ENCODE measurements at places on chromosomes 3 and 15.

GRCh38 chr15:100097342-100098127, 244.2 kb downstream of the ADAMTS17 start:
- no peak for DNase-seq

- peak; percentile 45 for DNase-seq
These were observed 35.6 kb downstream of the DAPK2 start for GRCh38 chr15:64010719-64011118.

DNA sequence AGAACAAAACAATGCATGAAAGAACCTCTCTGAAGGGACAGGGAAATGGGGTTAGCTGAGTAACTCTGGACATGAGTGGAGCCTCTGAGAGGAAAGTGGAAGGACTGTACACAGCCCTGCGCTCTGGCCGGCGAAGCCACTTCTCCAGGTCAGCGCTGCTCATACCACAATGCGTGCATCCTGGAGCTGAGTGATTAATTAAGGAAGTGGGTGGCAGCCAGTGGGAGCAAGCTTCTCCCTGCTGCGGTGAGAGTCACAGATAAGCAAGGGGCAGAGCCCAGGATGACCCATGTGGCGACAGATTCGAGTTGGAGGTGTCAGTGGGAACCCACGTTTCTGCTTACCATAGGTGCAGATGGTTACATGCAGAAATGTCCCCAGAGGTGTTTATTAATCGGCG, 48.0 kb downstream of the KLF15 start:
- DNase-seq, result no peak

DNA sequence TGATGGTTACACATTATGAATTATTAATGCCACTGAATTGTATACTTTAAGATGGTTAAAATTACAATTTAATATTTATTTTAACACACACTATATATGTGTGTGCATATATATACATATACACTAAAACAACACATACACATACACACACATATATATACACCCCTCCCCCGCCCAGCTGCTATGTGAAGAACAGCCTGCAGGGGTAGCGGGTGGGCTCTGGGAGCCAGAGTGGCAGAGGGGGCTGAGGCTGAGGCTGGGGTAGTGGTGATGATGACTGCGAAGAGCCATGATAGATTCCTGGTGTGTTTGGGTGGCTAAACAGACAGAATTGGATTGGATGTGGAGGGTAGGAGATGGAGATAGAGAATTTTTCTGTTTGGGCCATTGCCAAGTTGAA, 39.4 kb upstream of the APEH start:
- DNase-seq, result no peak

DNA sequence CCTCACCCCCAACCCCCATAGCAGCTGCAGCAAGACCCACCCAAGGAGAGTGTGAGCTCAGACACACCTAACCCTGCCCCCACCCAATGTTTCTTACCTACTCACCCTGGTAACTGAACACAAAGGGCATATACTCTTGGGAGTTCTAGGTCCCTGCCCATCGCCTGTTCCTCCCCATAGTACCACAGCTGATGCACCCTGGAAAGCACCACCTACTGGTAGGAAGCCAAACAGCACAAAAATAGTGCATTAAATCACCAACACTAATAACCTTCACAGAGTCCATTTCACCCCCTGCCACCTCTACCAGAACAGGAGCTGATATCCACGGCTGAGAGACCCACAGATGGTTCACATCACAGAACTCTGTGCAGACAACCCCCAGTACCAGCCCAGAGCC, 245.2 kb downstream of the EFHB start:
- DNase-seq, result no peak

DNA sequence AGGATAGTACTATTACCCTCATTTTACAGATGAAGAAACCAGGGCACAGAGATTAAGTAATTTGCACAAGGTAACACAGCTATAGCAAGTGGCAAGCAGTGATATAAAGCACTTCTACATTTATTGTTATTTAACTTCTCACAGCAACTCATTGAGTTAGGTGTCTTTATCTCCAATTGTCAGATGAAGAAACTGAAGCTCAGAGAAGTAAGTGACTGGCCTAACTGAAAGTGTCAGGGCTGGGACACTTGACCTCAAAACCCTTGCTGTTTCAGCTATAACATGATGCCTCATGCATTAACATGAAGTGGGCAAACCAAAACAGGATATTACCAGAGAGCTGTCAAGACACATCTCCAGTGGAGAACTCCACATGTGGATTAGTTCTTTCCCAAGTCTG, 65.8 kb upstream of the LEKR1 start:
- DNase-seq, result no peak

- no peak for DNase-seq
These were observed 34.2 kb upstream of the SYN2 start for GRCh38 chr3:11969986-11970385.

DNA sequence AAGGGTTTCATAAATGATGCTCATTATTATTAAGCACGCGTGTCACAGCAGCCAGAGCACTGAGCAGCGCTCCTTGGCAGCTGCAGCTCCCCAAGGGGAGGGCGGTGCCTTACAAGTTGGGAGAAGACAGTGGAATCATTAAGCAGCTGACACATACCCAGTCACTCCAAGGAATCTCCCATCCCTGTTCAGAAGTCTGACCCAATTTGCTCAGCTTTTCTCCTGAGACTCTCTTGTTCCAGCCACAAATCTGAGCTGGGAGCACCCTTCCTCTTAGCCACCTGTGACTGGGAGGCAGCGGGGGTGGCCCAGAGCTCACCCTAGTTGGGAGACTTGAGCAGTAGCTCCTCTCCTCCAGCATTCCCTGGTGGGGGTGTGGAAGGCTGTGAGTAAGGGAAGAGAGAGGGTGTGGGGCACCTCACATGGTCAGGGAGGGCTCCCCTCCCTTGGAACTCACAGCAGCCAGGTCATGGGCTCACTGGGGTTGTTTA, 64.3 kb downstream of the DUT start:
- DNase-seq, result no peak

- DNase-seq, result no peak
These were observed 309.6 kb upstream of the TLE3 start for GRCh38 chr15:70407336-70407670.

- DNase-seq, result no peak
These were observed 28.6 kb upstream of the SH3BP5 start for GRCh38 chr3:15360788-15361493.

DNA sequence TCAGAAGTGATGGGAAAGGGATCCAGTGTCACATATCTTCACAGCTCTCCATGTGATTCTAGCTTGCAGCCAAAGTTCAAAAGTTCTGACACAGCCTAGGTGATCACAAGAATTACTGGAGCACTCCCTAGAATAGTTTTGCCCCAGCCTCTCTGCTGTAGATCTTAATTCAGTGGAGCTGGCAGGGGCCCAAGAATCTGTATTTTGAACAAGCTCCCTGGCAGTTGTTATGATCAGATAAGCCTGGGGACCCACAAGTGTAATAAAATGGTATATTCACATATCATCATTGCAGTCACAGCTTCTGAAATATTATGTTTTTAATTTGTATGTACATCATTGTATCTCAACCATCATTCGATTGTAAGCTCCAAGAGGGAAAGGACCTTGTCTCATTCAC, 62.3 kb downstream of the NOX5 start:
- DNase-seq, result no peak

- DNase-seq, result peak; percentile 80
These were observed 378 bp upstream of the FEM1B start for GRCh38 chr15:68277131-68277602.

DNA sequence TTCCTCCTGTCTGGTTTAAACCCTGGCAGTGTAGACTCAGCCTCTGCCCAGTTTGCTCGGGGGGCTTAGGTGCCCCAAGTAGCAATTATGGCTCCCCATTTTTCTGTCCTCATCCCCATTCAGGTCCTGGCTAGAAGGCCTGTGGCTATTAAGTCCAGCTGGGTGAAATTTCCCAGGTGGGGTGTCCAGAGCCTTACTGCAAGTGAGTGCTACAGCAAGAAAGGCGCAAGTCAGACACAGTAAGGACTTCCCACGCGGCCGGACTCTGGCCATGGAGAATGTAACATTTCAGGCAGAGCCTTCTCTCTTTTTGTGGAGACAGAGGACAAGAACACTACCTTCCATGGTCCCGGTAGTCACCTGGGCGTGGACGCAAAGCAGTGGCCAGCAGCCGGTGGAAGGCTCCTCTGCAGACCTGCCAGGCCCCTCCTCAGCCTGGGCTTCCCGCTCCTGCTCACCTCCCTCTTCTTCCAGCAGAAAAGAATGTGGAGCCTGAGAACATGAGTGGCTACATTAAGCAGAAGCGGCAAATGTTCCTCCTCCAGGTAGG, 23.3 kb downstream of the CFAP100 start:
- DNase-seq, result no peak

DNA sequence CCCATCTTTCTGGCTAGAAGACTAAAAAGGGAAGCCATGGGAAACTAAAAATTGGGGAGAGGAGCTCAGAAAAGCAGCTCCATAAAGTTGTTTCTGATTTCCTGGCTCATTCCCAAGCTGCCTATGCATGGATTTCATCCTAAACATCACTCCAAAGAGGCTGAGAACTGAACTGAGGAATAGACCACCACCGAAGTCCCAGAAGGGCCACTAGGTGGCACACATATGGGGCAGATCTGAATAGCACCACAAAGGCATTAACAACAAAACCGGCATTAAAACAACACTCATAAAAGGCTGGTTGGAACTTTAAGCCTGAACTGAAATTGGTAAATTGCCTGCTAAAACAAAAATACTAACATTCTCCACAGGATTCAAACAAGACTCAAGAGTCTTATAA, 106.3 kb downstream of the PLD1 start:
- peak; percentile 2 for DNase-seq

- DNase-seq, result no peak
These were observed 10.1 kb downstream of the GOLIM4 start for GRCh38 chr3:168085491-168086119.

- DNase-seq, result no peak
These were observed 564 bp downstream of the IL16 start for GRCh38 chr15:81197255-81197630.

- no peak for DNase-seq
These were observed 374.1 kb upstream of the TBL1XR1 start for GRCh38 chr3:177571271-177571943.

- no peak for DNase-seq
These were observed 286.4 kb downstream of the EPHB1 start for GRCh38 chr3:135081451-135081850.

DNA sequence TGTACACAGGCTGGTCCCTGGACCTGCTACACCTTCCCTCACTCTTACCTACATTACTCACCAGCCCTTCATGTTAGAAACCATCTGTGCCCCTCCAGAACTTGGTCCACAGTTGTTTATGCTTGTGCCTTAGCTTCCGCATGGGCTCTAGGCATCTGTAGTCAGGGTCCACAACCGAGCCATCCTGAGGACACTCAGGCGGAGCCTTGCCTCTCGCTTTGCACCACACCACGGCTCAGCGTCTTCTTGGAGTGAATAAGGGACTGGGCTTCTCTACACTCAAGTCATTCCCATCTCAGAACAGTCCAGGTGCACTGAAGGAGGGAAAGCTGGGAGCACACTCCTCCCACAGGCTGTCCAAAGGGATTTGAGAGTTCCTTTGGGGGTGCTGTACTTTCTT, 97.8 kb downstream of the HMG20A start:
- DNase-seq, result no peak

DNA sequence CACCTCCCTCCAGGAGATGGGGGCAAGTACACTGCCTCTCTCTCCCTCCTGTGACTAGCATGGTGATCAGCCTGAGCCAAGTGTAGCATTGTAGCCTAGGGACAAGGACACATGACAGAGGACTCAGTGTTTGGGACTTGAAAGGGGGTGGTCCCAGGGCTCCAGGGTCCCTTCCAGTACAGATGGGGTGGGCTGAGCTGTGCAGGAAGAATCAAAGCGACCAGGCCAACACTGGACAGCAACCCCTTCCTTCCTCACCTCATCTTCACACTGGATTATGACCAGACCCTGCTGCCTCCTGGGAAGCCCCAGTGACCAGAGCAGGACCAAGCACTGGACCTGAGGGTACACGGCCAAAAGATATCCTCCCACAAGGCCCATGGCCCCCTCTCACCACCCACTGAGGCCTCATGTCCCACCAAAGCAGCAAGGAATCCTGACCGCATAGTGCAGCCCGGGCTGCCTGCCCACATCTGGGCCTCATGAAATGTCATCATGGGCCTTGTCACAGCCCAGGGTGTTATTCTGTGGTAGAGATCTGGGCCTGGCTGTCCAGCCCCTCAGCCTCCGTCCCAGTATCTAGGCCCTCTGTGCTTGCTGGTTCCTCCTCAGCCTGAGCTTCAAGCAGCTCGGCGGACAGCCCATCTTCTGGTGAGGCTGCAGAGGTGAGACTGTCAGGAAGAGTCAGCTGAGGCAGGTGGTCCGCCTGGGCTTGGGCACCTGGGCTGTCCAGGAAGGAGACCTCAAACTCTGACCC, 9.5 kb downstream of the GORASP1 start:
- no peak for DNase-seq

- DNase-seq, result no peak
These were observed 188.1 kb downstream of the CHST2 start for GRCh38 chr3:143307613-143308183.

DNA sequence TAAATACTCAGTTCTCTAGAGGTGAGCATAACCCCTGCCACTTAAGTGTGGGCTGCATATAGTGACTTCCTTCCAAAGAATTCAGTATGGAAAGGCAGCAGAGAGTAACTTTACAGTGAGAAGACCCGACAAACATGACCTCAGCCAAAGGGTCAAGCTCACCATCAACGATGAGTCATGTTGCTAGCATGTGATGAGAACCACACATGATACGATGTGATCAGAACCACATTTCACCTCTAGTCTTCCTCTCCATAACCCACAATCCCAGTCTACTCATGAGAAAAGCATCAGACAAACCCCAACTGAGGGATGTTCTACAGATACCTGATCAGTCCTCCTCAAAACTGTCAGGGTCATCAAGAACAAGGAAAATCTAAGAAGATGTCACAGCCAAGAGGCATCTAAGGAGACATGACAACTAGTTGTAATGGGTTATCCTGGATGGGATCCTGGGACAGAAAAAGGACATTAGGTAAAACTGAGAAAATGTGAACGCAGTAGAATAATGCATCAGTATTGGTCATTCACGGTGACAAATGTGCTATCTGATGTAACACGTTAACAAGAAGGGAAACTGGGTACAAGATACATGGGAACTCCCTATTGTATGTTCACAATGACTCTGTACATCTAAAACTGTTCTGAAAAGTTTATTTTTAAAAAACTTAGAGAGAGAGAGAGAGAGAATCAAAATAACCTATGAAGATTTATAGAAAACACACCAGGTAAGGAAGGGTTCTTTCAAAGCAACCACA, 28.3 kb downstream of the SEC61A1 start:
- no peak for DNase-seq
